Fibroblast of skin of scalp (primary cell): ENCODE measurements at places on chromosomes 1 and 21.
A peak's percentile ranks its signal among the peaks of the same experiment; 100 is the strongest.

DNA sequence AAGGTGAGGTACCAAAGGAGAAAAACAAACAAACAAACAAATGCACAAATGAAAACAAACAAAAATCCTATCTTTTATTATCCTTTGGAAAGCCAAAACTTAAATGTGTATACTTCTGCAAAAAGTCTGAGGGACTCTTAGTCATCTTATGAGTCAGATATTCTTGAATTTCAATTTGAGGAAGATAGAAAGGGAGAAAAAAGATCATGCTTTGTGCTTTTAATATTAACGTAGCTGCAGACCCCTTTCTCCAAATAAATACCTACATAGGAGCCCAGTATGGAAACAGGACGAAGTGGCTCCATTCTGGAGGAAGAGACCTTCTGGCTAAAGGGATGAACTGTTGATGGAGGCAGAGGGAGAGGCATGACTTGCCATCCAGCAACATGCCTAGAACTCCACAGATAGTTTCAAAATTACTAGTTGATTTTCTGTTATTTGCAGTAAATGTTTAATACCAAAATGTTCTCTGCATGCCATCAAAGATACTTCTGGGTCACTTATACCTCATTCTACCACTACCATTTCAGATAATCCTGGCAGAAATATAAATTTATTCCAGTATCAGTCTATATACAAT lies 25.4 kb downstream of the NUP210L start:
- no peak for DNase-seq

DNA sequence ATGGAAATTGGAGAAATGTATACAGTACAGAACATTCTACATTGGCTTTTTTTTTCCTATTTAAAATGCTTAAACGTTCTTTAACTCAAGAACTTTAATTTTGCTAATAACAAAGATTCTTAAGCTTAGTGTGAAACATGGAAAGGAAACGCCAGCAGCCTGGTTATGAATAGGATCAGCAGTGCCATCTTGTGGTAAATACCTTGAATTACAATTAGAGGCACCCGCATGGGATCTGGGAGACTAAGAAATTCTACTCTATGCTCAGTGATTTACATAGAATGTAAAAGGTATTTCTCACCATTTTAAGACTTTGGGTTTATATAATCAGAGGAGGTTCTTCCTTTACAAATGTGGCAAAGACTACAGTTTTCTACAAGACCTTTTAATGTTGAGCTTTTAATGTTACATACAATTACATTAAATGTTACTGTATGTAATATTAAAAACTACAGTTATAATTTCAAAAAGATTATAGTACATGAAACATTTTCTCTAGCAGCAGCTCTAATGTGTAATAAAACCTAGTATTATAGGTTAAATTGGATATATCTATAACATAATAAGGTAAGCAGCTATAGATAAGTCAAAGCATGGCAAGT lies 32.1 kb upstream of the APOBEC4 start:
- peak; percentile 55 for DNase-seq

GRCh38 chr1:224714553-224714952 lies 98.4 kb downstream of the CNIH3 start:
- no peak for DNase-seq

GRCh38 chr1:51506537-51506936 lies 12.5 kb downstream of the EPS15 start:
- peak; percentile 84 for DNase-seq

DNA sequence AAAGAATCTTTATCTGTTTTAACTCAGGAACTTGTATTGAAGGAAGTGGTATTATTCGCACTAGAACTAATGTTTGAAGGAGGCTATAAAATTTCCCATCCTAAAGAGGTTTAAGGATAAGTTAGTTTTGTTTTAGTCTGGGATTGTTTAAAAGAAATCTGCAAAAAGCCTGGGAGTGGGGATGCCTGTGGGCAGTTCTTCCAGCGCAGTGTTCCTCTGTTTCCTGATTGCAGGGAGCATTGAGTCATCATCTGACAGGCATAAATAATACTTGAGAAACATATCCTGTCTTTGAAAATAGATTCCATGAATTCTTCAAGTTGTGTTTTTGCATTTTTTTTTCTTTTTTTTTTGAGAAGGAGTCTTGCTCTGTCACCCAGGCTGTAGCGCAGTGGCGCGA lies 350.8 kb upstream of the PTBP2 start:
- peak; percentile 95 for DNase-seq

- DNase-seq, result peak; percentile 48
Measured at GRCh38 chr1:32047701-32048100, 25.0 kb upstream of the TMEM39B start.

DNA sequence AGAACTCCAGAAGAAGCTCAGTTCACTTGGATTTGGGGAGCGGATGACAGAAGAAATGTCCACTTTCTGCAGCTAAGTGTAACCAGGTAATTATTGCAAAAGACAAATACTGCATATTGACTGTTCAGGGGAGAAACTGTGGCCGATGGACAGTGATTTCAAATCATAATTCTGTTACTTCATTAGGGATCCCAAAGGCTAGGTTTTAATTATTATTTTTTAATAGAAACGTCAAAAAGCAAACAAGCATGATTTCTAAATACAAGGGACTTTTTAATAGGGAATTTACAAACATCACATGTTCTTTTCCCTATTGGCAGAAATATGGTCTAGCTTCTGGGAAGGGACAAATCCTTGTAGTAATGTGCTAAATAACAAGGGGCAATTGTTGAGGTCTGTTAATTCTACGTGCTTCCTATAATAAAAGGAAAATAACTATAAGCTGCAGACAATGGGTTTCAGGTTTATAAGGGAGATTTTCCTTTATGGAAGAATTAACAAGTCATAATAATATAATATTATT lies 15.5 kb downstream of the DIPK1A start:
- DNase-seq, result no peak

- DNase-seq, result peak; percentile 80
Measured at GRCh38 chr21:21682172-21682571, 684.0 kb downstream of the NCAM2 start.

DNA sequence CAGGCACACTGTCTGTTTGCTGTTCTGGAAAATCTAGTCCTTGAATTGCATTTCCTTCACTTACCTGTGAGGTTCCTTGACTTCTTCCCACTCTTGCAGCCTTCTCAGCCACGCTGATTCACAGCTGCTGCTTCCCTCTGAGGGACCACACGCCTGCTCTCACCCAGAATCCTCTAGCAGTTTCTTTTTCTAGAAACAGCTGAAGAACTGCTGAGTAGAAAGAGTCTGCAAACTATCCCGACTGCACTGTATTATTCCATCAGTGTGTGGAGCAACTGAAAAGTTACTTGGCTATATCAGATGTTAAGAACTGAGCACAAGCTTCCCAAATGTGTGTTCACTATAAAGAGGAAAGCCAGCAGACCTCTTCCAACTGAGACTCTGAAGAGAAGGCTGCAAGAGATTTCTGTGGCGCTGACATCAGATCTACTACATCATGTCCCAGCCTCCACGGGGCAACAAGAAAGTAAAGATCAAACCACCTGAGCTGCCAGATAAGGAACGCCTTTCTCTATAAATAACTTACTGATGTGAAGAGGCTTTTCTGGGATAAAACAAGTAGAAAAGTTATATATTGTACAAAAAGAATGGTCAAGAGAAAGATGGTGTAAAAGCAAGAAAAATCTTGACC lies 226.6 kb downstream of the RERE start:
- DNase-seq, result no peak

GRCh38 chr1:119490925-119491324 lies 16.1 kb upstream of the HSD3B1 start:
- no peak for DNase-seq

GRCh38 chr1:4584449-4584848 lies 70.0 kb upstream of the AJAP1 start:
- DNase-seq, result no peak

GRCh38 chr1:40024671-40025070 lies 15.9 kb upstream of the CAP1 start:
- DNase-seq, result no peak

DNA sequence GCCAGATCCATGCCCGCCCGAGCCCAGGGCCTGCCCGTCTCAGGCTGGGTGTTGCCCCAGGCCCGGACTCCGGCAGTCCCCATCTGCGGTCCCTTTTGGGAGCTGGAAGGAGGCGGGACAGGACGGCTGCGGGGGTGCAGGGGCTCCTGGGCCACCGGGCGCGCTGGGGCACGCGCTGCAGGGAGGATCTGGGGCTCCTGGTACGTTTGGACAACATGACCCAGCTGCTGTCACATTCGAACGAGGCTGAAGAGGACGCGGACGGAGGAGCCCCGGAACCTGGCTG lies 6.6 kb upstream of the CALML6 start:
- DNase-seq, result no peak

GRCh38 chr1:246139745-246140182 lies 367.3 kb downstream of the SMYD3 start:
- peak; percentile 82 for DNase-seq

DNA sequence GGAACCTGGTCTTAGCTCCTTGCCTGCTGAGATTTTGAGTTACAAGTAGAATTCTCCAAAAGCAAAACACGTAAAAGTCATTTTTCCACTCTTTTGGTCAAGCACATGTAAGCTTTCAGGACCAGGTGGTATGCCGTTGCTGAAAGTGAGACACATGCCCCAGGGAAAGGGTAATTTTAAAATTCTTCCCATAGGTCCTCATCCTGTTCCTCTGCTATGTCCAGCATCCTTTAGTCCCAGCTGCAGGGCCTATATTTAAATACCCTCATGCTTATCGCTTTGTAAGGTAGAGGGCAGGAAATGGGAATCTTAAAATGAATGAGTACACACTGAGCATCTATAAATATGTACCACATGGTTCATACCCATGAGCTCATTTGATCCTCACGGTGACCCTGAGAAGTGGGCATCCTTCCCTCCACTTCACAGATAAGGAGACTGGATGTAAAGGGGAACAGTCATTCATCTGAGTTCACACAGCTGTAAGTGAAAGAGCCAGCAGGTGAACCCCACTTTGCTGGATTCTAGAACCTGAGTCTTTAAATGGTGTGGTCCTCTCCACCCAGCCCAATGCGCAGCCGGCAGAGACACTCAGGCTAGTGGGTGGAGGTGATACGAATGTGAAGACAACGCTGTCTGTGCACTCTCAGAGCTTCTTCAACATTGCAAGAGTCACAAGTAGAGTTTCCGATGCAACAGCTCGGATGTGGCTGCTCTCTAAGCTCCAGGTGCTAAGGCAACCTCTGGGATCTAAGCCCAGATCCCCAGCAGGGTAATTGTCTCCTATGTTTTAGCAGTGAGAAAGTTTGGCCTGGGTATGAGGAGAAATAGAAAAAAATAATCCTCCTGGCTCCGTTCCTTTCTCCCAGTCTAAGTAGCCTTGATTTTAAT lies 163.5 kb downstream of the PLXNA2 start:
- no peak for DNase-seq

GRCh38 chr1:2130871-2131289 lies 63.7 kb downstream of the FAAP20 start:
- no peak for DNase-seq

DNA sequence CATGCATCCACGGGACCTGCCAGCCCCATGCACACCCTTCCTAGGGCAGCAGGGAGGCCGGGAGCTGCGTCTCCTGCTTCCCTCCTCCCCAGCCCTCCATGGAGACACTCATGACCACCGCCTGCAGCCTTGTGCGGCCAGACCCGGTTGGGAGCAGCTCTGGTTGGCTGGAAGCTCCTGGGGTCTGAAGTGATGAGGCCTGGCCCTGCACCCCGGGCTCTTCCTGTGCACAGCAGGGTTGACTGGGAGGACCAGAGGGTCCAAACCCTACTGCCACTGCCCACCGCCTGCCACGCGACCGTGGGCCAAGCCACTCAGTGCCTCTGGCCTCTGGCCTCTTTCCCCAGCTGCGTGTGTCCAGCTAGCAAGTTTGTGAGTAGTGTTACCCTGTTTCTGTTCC lies 111.1 kb upstream of the COL6A1 start:
- DNase-seq, result no peak

DNA sequence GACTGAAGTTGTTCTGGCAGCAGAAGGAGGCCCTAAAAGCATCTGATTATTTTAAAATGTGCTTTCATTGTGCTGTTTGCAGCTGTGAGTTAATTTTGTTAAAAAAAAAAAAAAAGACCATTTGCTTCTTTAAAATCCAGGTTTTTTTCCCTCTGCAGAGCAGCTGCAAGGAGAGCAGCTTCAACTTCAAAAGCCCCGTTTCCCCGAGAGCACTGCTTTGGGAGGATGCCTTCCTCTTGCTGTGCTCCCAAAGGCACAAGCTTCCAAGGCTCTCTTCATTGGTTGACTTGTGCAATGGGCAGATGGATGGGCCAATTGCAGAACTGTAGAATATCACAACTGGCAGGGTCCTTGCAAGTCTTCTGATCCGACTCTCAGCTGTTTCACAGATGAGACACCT lies 459.2 kb upstream of the PKN2 start:
- no peak for DNase-seq

- no peak for DNase-seq
Measured at GRCh38 chr21:45158491-45159423, 84.4 kb downstream of the ADARB1 start.

DNA sequence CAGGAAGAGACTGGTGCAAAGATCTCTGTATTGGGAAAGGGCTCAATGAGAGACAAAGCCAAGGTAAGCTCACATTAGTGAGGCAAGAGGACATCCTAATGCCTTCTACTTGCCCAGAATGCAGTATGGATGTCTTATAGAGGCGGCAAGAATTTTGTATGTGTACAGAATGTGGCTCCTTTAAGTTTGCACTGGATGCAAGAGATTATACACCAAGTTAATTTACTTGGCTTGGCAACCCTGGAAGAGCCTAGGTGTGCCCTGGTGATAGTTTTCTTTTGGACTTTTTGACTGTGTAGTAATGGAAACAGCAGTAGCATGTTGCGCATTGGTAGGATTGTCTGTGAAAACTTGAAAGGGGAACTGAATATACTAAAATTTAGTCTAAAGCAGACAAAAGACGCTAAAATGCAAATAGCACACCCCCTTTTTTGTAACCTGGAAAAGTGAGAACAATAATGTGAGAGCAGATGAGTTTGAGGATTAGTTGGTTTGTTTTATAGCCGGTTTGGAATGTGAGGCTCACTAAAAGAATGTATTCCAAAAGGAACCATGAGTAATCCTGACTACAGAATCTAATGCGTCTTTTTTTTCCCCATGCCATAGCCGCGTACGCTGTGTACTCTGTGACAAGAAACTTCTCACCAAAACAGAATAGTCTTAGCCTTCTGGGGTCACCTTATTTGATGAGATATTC lies 18.1 kb downstream of the KHDRBS1 start:
- DNase-seq, result peak; percentile 73

GRCh38 chr21:36694031-36694515 lies 4.8 kb upstream of the SIM2 start:
- no peak for DNase-seq
